ENCODE measurements at places on chromosomes 11 and 22.

DNA sequence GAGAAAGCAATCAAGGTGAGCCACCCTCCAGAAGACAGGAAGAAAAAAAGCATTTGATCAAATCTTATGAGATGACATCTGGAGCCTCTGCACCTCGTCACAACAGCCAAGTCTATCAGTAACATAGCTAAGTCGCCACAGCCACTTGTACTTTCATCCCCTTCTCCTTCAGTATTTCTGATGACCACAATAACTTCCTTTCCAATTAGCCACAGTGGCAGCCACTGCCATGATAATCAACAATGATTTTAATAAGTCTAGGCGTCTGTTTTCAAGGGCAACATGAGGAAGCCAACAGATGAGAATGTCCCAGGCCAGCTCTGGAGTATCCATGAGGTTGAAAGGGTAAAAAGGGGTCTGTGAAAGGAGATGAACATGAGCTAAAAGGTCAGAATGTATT is 29.9 kb downstream of the RBFOX2 start:
- DNase-seq: no peak

DNA sequence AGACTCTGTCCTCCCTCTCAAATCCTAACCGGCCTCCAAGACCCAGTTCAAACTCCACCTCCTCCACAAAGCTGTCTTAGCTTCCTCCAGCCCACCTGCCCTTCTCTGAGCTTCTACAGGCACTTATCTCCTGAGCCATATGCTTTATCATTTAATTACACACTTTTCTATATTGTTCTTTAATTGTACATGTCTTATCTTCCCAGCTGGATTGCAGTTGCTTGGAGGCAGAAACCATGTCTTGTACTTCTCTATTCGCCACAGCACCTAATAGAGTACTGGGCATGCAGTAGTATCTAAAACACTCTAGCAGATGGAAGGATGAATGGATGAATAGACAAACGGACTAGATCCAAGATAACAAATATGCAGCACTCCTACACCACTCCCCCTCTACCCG is 11.3 kb downstream of the TRIM29 start:
- DNase-seq: no peak

DNA sequence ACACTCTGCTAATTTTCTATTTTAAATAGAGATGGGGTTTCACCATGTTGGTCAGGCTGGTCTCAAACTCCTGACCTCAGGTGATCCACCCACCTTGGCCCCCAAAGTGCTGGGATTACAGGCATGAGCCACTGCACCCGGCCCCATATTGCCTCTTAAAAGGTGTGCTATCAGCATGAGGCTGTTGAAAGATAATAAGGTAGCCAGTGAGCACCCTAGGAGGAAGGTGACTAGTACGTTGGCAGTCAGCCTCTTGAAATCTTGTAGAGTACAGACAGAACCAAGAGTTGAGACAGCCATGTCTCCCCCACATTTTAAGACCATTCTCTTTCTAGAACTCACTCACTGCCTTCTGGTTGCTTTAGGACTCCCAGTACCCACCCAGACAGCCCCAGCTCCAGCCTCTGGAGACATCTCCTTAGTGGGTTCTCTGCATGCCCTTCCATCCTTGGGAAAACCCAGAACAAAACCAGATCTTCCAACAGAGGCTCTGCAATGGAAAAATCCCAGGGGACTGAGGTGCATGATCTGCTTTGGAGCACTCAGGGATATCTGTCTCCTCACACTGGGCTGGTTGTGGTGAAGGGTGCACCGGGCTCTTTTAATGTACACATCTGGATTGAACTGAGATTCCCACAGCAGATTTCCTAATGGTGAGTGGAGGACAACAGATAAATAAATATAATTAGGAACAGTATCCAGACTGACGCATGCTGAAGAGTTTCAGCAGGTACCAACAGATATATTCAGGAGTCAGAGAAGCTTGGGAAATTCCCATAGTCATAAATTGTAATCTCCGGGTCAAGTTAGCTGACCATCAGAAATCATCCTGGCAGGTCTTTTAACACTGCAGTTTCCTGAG is 49.4 kb downstream of the LRRC74B start:
- DNase-seq: no peak

DNA sequence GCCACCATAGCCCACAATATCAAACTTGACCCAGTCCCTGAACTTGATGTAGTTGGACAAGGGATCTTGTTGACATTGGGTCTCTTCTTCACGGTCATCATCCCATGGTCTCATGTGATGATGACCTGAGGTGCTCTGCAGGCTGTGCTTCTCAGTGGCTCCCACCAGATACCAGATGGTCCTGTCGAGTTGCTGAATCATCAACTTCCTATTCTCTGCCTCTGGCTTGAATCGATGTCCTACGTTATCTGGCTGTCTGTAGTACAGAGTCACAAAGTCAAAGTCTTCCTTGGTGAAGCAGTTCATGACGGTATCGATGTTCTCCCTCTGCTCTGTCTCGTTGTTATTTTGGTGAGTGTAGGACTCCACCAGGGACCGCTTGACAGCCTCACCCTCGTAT is 145.7 kb upstream of the ALDH3B2 start:
- DNase-seq: no peak

DNA sequence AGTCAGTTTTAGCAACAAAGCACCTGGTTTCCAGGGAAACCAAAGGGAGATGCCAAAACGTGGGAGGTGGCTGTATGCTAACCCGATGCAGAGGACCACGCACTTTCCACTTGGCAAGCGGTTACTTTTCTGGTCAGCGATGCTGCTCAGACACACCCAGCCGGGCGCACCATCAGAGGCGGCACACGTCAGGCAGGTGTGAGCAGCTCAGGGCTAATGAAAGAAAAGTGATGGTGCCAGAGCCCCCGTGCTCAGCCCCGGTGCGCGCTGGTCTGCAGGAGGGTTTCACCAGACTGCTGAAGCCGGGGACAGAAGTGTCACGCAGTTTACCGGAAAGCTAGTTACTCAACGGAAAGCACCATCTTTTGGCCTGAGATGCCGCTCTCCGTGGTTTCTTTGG is 5.7 kb downstream of the LTO1 start:
- no peak for DNase-seq

DNA sequence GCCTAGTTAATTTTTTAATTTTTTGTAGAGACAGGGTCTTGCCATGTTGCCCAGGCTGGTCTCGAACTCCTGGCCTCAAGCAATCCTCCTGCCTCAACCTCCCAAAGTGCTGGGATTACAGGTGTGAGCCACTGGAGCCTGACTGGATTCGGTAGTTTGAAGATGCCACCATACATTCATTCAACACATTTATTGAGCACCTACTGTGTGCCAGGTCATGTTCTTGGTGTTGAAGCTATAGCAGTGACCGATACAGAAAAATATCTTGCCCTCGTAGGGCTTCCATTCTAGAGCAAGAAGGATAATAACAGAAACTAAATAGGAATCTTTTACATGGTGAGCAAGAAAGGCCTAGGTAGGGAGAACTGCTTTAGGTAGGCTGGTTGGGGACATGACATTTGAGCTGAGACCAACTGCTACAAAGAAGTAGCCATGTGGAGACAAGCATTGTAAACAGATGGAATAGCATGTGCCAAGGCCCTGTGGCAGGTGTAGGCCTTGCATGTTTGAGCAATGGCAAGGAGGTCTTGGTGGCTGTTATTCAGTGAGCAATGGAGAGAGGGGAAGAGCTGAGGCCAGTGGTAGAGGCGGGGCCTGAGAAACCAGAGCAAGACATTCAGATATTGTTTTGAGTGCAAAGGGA is 1.7 kb upstream of the MYRF start:
- DNase-seq: no peak

DNA sequence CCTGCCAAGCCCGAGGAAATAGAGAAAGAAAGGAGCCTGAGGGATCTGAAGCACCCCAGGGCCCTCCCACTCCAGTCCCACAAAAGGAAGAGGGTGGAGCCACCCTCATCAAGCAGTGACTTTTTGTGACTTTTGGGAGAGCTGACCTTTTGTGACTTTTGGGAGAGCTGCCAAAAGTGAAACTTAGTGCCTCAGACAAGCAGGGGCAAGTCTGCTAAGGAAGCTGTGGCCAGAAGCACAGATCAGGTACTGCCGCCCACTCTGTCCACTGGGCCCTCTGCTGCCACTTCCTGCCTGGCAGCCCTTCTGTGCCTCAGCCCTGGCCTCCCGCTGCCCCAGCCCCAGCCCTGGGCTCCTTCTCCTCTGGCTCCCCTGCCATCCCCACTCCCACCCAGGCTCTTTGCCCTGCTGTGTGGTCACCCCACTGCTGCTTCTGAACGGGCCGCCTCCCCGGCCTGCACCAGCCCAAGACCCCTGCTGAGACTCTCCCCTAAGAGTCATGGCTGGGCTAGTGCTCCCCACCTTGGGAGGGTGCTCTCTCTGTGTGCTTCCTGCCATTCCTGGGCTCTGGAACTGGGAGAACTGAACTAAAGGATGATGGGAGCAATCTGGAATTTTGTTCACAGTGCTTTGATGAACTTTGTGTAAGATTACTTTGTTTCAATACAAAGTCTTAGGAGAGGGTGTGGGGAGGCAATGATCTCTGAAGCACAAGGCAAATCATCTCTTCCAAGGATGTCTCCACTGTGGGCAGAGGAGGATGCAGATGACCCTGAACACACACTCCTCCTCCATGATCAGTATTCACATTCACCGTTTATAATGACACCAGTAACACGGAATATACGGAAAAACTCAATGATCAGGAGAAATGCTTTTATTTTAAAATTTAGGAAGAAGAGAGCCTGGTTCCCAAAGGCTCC is at the start of gene APOBEC3H:
Gene APOBEC3H (plus strand): TSS at position 147 of the 923 bp plus-strand sequence. CDS start 3,035 bp downstream, outside the sequence.
- no peak for DNase-seq

- no peak for DNase-seq
Observed at GRCh38 chr11:47986219-47986618, 5.9 kb downstream of the PTPRJ start.

DNA sequence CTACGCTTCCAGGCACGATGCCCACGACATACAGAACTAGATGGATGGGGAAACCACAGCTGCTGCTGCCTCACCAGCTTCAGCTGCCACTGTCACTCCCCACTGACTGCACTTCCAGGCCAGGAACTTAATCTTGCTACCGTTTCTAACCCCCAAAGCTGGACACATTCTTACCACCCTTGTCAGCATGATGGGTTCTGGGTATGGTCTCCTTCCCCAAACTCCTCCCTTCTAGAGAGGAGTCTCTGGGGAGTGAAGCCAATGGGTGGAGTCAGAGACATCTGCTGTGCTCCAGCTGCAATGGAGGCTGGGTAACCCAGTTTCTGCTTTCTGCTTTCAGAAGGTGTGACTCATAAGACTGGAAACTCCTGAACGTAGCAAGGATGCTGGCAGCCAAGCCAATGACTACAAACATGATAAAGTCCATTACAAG is 87.0 kb upstream of the THY1 start:
- DNase-seq: no peak

GRCh38 chr11:35354644-35355043 is 64.7 kb downstream of the SLC1A2 start:
- no peak for DNase-seq

GRCh38 chr11:103372906-103373305 is 263.7 kb downstream of the DYNC2H1 start:
- DNase-seq: no peak

DNA sequence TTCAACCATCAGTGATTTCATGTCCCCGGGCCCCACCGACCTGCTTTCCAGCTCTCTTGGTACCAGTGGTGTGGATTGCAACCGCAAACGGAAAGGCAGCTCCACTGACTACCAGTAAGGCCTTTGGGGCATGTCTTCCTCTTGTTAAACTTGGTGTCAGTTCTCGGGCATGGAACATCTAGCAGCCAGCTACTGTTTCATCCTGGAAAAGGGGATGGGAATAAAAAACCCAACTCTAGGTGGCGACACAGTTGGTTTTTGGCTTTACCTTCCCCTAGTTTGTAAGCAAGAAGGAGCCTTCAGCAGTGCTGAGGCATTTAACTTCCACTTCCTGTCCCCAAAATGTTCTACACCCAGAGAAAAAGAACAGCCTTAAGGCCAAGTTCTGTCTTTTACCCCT is 76.7 kb downstream of the BMAL1 start:
- DNase-seq: no peak

DNA sequence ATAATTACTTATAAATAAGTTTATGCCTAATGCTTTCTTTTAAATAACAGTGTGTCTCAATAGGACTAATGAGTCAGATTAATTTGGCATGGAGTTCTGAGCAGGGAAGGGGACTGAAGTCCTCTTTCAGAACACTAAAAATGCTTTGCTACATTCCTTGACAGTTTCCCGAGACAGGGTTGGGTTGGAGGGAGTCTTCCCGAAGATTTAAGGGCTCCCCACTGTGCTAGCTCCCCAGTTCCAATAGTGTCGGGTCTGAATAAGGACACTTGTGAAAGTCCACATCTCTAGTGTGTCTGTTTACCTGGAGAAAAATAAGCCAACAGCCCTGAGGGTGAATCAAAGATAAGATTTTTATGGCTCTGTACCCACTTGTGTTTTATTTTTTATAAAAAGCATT is 41.8 kb upstream of the HSD17B12 start:
- DNase-seq: no peak

- no peak for DNase-seq
Observed at GRCh38 chr22:27603800-27604144, 197.8 kb downstream of the MN1 start.

- no peak for DNase-seq
Observed at GRCh38 chr22:42918500-42918899, 61.4 kb upstream of the ARFGAP3 start.

DNA sequence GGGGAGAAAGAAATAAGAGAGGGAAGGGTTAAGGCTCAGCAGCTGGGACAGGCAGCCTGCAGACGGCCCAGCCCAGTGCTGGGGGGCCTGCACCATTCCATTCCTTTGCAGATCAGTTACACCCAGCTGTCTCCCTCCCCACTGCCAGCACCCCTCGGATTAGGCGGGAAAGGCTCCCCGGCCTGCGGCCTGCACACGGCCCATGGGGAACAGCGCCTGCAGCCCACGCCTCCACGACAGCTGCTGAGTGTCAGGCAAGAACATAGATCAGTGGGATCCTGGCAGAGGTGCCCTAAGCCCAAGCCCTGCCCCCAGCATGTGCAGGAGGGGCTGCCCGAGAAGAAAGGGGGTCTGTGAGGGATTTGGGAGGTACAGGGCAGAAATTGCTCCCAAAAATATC is 65.8 kb upstream of the MYOD1 start:
- DNase-seq: no peak

GRCh38 chr11:69962152-69962551 is 116.0 kb upstream of the ANO1 start:
- DNase-seq: no peak

DNA sequence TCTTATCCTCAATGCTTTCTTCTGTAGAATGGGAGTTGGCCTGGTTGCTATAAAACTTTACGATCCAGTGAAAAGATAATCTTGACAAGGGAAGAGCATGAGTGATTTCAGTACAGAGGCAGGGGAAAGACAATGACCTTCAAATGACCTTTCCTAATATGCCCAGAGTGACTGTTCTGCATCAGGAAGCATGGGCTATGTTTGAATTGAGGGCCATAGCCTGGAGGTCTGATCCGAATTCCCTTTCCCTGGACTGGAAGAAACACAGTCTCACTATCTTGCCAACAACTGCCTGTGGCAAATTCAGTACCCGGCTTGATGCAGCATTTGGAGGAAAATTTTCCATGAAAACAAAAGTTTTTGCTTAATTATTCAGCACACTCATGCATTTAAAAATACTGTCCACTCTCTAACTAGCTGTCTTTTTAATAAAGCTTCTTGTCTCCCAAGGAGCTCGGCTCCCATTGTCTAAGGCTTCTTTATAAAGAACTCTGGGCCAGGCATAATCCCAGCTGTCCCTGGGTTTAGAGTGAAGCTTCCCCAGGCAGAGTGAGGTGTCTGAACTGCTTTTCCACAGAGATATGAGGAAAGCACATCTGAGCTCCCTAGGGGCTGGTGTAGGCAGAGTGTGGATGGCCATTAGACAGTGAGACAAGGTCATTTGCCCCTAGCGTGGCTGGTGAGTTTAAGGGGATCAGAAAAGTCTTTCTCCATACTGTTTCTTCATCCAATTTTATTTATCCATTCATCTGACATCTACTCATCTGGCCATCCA is 132.7 kb upstream of the CADM1 start:
- DNase-seq: no peak

GRCh38 chr11:28092786-28093185 is 15.2 kb downstream of the KIF18A start:
- no peak for DNase-seq
